ENCODE measurements at places on chromosomes 5 and 9.

DNA sequence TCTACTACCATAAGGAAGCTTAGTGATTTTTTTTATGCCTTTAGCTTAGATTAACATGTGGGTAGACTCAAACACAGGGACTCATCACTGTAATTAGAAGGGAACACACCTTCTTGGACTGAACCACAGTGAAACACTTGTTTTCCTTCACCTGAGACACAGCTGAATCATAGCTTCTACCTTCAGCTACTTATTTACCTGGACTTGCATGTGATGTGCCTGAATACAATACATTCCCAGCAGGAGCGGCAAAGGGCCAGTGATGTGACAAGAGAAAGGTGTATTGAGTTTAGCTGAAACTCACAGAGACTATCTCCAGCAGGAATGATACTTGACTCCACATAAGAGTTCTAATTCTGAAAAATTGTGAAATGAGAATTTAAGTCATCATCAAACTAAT, 37.8 kb downstream of the GRAMD2B start:
- no peak for DNase-seq

DNA sequence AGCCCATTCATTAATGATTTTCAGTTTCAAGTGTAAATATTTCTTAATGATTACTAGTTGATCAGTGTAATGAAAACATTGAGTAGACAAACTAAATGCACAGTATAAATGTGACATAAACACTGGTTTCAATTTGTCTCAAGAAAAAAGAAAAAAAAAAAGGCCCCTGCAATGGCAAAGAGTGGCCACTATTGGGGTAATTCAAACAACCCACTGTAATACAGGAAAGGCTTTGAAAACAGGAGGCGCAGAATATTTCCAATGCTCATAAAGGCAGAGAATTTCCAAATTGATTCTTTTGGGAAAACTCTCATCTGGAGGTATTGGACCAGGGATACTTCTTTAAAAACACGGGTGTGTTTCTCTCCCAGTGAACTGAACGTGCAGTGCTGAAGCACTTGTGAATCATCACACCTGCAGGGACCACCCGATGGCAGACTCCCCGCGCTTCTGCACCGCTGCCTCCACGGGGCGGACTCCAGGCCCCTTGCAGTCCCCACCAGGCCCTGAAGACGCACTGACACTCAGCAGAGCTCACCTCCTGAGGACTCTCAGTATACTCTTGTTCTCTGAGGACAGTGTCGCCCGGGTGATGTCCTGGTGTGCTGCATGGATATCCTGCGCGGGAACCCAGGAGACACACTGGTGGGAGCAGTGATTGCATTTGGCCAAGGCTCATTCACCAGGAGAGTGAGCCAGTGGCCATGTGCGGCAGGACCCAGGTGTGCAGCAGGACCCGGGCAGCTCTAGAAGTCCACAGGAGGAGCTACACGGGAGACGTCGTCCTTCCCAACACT, 227.6 kb upstream of the IRX4 start:
- no peak for DNase-seq

GRCh38 chr5:50365426-50366251, 75.4 kb downstream of the EMB start:
- no peak for DNase-seq

GRCh38 chr5:80754900-80755299, 100.1 kb upstream of the DHFR start:
- DNase-seq = no peak

GRCh38 chr9:132582786-132583583, 579 bp downstream of the BARHL1 start:
- DNase-seq = no peak

- peak; percentile 8 for DNase-seq
These were observed 44.7 kb upstream of the DMAC1 start for GRCh38 chr9:7844242-7844641.
